ENCODE measurements at places on chromosomes 1 and 21. TPM values are rescaled to one million over a fixed set of nuclear protein-coding genes. Genes with fewer than 3 reads are reported as not detected.

Gene KMO
- total RNA-seq = not detected

Gene HSD3B1
- not detected for total RNA-seq

Gene GBP6
- 0.58 TPM for total RNA-seq

Gene RGS7
- not detected for total RNA-seq

Gene HAO2
- not detected for total RNA-seq

Gene TSNAX
- total RNA-seq = 35.3 TPM

Gene CFHR3
- total RNA-seq = not detected

DNA sequence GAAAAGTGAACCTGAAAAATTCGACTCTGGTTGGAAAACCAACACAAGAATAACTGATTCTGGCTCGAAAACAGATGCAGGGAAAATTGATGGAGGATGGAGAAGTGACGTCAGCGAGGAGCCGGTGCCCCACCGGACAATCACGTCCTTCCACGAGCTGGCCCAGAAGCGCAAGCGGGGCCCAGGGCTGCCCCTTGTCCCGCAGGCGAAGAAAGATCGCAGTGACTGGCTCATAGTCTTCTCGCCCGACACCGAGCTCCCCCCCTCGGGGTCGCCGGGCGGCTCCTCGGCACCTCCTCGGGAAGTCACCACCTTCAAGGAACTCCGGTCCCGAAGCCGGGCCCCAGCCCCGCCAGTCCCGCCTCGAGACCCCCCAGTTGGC is 1.9 kb downstream of the RUSC1 start:
- ATAC-seq = no peak

GRCh38 chr1:182337736-182338571 is 53.6 kb downstream of the GLUL start:
- ATAC-seq = no peak

DNA sequence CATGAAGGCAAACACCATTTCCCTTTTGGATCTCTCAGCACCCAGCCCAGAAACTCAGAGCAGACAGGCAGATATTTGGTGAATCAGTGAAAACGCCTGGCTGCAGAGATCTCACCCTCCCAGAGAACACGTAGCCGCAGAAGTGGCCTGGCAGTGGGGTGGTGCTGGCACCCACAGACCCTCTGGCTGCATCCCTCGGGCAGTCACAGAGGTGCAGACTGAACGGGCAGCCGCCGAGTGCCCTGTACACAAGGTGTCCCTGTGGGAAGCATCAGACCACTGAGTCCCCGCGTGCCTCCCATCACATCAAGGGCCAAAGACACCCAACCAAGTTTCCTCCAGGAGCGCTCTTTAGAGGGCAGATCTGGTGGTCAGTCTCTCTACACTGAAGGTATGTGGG is 12.1 kb downstream of the FAM89A start:
- no peak for ATAC-seq

DNA sequence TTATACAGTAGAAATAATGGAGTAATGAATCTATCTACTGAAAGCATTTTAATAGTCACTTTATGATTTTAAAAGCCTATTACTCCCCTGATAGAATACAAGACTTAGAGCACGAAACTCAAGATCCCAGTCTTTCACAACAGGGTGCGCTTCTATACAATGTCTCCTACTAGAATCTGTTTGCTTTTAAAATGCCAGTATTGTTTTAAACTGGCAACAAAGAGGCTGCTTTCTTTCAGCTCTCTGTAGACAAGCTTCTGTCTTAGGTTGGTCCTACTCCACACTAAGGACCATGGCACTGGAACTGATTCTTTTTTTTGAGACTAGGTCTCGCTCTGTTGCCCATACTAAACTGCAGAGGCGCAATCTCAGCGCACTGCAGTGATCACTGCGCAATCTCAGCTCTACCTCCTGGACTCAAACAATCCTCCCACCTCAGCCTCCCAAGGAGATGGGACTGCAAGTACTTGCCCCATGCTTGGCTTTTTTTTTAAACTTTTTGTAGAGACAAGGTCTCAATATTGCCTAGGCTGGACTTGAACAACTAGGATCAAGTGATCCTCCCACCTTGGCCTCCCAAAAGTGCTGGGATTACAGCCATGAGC is 4.8 kb downstream of the DCAF8 start:
- no peak for ATAC-seq

- ATAC-seq = no peak
Observed at GRCh38 chr1:4362314-4363044, 291.9 kb upstream of the AJAP1 start.

DNA sequence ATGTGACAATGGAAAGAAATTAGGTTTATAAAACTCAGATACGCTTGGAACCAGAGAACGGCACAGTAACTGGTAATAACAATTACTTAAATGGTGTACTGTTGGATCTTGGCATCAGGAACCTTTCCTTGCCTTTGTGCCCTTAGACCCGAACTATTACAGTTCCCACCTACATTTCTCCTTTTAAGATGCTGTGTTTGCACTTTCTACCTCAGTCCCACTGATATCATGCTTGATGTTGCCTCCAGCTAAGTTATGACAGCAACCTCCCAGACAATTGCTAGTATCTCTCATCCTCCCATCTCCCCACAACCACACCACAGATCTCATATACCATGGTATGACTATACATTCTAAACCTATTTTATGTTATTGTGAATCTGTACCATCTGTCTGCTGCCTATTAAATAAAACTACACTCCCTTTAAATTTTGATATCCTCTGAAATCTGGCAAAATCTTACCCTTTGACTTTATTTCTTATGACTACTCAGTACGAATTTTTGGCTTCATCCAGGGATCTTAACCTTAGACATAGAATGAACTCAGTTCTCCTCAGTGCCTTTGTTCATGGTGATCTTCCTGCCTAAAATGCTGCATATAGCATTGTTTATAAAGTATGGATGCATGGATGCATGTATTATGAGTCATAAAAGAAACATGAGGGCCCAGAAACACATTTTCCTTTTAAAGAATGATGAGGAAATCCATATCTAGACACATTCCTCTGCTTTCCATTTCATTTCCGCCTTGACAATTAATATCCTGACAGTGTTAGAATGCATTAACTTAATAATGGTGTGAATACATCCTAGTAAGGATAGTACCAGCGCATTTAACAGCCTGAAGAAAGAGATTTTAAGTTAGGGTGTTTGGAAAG is 64.1 kb downstream of the LRRC8D start:
- peak; percentile 44 for ATAC-seq

GRCh38 chr1:220294846-220295301 is 22.6 kb upstream of the RAB3GAP2 start:
- no peak for ATAC-seq

DNA sequence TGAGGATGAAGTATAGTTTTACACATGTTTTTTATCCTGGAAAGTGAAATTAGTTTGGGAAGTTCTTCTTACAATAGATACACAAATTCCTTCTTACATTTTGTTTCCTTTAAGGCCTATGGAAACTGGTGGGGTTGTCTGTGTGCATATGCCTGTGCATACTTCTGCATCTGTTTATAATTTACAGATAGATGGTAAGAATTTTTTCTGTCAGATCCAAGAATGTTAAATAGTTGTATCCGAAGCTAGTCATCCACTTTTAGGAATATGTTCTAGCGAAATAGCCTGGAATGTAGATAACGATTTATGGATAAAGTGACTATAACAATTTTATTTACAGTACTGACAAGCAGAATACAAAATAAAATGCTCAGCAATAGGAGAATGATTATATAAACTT is 194.1 kb downstream of the ROR1 start:
- ATAC-seq = no peak

DNA sequence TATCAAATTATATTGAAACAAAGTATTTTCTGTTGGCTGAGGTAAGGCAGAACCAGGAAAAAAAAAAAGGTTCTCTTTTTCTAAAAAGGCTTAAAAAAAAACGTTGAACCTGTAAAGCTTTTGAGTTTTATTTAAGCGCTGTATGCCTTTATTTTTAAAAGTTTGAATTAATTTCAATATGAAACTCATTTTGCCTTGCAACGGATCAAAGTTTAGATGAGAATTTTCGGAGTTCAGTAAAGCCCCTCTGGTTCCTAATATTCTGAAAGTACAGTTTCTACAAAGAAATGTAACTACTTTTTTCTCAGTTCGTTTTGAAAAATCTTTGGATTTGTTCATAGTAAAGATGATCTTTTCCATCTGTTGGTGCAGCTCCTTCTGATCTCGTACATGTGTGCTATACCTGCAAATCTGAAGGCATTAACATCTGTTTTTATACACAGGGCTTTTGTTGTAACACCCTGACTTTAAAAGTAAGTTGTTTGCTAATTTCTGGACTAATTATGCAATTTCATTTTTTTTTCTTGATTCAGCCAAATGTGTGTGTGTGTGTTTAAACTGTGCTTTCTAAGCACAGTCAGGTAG is 1.7 kb downstream of the ZBTB18 start:
- ATAC-seq = no peak

- ATAC-seq = peak; percentile 64
Observed at GRCh38 chr1:64834734-64835133, 89.9 kb downstream of the RAVER2 start.

- ATAC-seq = no peak
Observed at GRCh38 chr1:93143136-93143535, 37.1 kb downstream of the TMED5 start.

DNA sequence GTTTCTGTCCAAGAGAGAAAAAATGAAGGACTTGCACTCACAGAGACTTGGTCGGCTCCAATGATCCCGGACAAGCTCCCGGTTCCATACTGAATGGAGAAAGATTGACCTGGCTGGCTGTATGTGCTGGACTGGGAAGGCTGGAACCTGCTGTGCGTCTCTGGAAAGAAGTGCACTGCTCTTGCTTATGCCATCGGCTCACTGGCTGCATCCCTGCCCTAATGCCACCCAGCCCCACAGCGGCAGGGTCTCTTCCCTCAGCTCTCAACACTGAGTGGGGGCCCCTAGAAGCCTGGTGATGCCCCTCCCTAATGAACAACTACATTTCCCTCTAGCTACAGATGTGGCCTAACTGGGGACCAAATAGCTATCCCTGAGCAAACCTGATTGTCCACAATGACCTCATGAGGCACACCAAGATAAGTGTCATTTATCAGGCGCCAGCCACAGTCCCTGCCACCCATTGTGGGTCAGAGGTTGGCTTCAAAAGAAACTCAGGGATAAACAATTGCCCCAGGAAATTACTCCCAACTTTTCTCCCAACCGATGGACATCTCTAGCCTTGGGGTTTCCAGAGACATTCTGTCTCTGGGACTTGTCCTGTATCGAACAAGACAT is 2.6 kb downstream of the CTSE start:
- no peak for ATAC-seq

- ATAC-seq = peak; percentile 18
Observed at GRCh38 chr21:42411197-42411869, 7.6 kb downstream of the UBASH3A start.

DNA sequence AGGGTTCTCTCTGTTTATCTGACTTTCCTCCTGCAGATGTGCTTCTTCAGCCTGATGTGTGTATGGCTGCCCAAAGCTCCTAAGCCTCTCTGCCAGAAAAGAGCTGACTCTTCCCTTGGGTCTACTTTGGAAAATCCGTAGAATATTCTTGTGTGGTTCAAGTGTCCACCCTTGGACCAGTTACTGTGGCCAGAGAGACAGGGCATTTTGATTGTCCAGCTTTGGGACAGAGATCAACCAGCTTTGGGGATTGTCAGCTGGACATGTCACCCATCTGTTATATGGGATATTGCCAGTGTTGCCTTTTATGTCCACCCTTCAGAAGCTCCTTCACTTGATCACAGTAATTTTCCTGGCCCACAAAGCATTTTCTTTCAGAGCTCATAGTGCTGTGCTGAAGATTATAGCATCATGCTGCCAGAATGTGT is 126.2 kb upstream of the L1TD1 start:
- ATAC-seq = no peak
